Stimulated activated CD8-positive, alpha-beta memory T cell treated with anti-CD3 and anti-CD28 coated beads, Interleukin-7, amount 100 ng/mL, for 4 hours (primary cell): ENCODE measurements at places on chromosomes 7 and 10.

DNA sequence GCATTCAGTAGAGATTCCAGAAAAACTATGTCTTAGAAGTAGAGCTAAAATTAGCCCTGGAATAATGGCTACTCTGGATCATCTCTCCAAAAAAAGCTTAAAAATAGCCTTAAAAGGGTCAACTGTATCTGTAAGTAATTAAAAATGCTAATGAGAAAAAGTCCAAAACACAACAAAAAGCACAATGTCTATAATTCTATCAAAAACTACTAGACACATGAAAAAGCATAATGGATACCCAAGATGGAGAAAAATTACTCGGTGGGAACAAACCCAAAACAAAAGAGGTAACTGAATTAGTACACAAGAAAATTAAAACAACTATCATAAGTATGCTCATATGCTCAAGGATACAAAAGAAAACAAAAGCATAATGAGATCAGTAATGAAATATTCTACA lies 15.4 kb downstream of the ORC5 start:
- no peak for DNase-seq

- no peak for DNase-seq
These were observed 25.3 kb downstream of the COL13A1 start for GRCh38 chr10:69826789-69827554.

GRCh38 chr10:26335574-26336093 lies 102.5 kb upstream of the APBB1IP start:
- no peak for DNase-seq

DNA sequence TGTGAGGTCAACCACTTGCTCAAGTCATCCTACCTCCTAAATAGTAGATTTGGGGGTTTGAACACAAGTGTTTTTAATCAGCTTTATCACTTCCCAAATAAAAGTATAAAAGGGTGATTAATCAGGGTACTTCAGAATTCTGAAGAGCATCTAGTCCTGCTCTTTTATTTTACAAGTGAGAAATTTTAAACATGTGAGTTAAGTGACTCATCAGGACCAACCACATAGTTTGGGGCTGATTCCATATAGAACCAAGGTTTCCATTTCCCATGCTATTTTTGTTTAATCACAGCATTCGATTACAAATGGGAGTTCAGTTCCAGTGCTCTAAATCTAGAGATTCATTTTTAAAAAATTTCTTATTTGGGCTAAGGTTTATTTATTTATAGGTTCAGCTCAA lies 113.4 kb downstream of the GPR158 start:
- no peak for DNase-seq

DNA sequence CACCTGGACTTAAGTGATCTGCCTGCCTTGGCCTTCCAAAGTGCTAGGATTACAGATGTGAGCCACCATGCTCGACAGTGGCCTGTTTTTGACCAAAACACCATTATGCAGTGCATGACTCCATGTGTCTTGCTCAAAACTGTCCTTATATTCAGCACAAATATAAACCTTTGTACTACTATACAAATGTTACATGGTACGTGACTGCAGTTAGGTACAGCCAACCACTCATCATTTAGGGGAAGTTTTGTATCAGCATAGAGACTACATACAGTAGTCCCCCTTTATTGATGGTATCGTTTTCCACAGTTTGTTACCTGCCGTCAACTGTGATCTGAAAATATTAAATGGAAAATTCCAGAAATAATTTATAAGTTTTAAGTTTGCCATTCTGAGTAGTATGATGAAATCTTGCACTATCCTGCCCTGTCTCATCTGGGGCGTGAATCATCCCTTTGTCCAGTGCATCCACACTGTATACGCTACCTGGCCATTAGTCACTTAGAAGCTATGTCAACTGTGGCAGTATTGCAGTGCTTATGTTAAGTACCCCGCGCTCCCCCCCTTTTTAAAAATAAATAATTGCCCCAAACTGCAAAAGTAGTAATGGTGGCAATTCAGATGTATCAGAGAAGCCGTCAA lies 23.3 kb upstream of the ZNF282 start:
- DNase-seq, result no peak

- no peak for DNase-seq
These were observed 314.1 kb downstream of the SNX13 start for GRCh38 chr7:17626235-17626634.

GRCh38 chr7:1012004-1012715 lies 29.2 kb downstream of the CYP2W1 start:
- no peak for DNase-seq

DNA sequence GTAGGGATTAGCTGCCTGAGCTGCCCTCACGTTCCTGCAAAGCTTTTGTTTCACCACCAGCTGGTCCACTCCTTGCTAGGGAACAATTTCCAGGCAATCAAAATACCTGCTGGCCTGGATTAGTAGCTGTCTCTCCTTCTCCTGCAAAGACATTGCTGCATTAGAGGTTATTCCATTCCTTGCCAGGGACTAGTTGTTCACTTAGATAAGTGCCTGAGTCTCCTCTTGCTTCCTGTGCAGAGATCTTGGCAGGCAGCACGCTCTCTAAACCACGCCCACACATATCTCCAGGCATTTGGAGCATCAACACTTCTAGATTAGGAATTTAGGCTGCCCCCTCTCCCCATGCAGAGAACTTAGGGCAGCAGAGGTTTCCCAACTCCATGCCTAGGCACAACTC lies 150.4 kb upstream of the SMIM30 start:
- DNase-seq, result no peak

DNA sequence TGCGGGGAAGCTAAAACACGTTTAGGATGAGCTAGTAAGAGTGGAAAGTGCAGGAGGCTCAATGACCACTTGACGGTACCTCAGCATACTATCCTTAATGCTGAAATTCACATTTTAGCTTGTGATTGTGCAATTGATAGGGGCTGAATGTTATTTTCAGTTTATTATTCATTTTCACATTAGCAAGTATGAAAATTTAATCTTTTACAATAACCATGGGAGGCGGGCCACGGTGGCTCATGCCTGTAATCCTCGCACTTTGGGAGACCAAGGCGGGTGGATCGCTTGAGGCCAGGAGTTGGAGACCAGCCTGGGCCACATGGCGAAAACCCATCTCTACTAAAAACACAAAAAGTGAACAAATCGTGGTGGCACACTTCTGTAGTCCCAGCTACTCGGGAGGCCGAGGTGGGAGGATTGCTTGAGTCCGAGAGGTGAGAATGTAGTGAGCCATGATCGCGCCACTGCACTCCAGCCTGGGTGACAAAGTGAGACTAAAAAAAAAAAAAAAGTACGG lies 22.0 kb upstream of the ANLN start:
- DNase-seq, result no peak

DNA sequence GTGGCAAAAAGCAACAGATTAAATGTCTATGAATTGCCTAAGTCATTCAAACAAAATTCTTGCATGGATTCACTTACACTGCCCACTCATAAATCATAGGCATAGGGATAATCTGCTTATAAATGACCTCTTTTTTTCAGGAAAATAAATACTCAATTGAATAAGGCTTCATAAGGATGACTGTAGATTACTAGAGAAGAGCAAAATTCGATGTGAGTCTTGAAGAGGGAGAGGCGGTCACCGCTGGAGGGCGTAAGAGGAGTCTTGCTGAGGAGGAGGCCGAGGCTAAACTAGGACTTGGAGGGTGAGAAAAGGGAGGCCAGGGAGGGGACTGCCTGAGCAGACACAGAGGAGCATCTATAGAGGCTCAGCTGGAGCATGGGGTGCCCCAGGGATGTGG lies 135.4 kb upstream of the RSU1 start:
- DNase-seq, result no peak

DNA sequence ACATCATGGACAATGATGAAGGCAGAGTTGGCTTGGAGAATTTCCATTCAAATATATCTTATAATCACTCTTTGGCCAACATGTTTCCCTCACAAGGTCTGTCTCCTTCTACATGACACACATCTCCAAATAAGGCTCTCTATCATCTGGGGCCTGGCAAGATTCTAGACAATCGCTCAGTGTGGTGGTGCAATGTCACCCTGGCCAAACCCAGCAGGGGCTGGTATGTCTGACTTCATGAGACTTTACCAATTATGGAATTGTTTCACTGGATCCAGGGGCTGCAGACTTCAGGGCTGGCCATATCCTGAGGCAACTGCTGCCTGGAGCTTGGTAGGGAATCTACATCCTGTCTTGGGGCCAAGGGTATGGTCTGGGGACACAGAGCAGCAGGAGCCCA lies 319.0 kb downstream of the PLXNA4 start:
- DNase-seq, result no peak

DNA sequence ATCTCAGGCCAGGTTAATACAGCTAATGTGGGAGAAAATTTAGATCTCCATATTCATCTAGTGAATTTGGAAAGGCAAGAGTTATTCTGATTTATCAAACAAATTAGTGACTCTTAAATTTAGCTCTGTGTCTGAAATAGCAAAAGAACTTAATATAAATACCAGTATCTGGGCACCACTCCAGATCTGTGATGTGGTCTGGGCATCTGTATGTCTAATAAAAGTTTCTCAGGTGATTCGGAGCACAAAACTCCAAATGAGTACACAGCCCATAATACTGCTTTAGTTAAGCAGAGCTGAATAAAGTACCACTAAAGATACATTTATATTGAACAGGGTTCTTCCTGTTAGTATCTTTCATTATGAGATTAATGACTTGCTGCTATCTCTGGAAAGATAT lies 261.4 kb downstream of the BAMBI start:
- no peak for DNase-seq

- no peak for DNase-seq
These were observed 624.3 kb upstream of the MBL2 start for GRCh38 chr10:53396876-53397275.

GRCh38 chr10:59626523-59626869 lies 83.2 kb downstream of the SLC16A9 start:
- no peak for DNase-seq

- DNase-seq, result no peak
These were observed 59.4 kb downstream of the SHH start for GRCh38 chr7:155752756-155753445.

DNA sequence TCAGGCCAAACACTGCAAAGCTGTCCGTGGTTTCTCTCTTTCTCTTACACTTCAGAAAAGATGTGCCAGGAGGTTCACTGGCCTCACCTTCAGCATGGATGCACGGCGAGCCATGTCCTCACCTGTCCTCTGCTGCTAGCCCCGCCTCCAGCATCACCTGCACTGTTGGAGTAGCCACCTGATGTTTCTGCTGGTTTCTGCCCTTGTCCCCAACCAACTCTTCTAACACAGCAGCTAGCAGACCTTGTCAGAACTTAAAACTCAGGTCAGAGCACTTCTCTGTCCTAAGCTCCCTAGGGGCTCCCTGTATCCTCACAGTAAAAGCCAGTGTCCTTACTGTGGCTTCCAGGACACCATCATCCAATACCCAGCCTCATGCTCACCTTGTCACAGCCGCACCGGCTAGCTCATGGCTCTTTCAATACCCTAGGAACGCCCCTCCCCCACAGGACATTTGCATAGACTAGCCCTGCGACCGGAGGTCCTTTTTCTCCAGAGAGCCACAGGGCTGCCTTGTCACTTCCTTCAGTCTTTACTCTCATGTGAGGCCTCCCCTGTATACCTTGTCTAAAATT lies 15.2 kb downstream of the PALD1 start:
- DNase-seq, result no peak

DNA sequence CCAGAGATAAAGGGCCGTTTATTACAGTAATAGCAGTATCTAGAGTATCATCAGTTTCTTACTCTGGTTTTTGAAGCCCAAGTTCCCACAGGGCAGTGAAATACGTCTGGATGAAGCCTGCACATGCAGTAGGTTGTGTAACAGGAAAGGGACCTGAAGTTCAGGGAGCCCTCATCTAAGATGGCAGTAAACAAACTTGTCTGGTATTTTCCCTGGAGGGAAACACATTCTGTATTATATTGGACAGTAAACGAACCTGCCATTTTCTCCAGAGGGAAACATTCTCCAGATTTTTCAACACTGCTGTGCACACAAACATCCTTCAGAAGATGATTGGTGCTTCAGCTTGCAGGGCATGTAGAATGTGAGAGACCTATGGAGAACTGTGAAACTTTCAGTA lies 189.9 kb downstream of the TFEC start:
- no peak for DNase-seq

- DNase-seq, result no peak
These were observed 4.6 kb downstream of the KIF20B start for GRCh38 chr10:89706011-89706410.

GRCh38 chr7:116942504-116942903 lies 10.8 kb upstream of the ST7 start:
- no peak for DNase-seq

GRCh38 chr10:72124989-72125388 lies 36.6 kb upstream of the SPOCK2 start:
- no peak for DNase-seq

GRCh38 chr7:39808796-39809481 lies 141.1 kb upstream of the CDK13 start:
- no peak for DNase-seq

DNA sequence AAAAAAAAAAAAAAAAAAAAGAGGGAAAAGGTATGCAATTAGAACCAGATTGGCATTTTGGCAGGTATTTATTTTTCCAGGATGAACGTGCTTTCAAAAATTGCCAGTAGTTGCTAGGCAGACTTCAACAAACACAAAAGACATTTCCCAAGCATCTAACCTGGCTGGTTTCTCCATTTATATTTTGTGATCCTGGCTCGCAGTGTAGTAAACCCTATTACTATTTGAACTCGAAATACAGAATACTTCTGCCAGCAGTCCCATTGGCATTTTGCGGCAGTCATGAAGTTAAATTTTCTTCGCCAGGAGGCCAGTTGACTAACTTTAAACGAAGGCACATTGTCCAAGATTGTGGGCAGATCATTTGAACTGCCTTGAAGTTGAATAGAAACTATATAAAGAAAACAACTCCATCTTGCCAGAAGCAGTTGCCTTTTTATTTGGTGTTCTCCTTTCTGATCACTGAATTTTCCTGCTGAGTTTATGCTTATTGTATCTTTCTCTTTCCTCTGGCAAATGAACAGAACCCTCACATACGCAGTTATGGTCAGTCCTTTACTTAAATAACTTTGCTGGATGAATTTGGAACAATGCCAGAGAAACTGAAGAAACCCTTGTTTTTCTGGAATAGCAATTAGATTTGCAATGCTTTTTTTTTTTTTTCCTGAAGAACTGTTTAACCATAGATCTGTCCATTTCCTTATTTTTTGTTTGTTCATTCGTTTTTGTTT lies 132.9 kb downstream of the BICC1 start:
- DNase-seq, result no peak

GRCh38 chr7:69749994-69750393 lies 151.7 kb downstream of the AUTS2 start:
- no peak for DNase-seq

DNA sequence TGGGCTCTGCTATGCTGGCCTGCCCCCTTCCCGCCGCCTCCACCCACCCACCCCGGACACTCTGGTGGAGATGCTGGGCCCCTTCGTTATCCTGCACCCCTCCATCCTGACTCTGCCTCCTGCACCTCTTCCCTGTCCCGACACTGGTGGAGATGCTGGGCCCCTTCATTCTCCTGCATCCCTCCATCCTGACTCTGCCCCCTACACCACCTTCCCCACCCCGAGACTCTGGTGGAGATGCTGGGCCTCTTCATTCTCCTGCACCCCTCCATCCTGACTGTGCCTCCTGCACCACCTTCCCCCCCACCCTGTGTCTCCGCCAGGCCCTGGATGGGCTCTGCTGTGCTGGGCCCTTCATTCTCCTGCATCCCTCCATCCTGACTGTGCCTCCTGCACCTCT lies 15.0 kb downstream of the IDI2 start:
- no peak for DNase-seq
